ENCODE measurements at places on chromosomes 11 and 22.

DNA sequence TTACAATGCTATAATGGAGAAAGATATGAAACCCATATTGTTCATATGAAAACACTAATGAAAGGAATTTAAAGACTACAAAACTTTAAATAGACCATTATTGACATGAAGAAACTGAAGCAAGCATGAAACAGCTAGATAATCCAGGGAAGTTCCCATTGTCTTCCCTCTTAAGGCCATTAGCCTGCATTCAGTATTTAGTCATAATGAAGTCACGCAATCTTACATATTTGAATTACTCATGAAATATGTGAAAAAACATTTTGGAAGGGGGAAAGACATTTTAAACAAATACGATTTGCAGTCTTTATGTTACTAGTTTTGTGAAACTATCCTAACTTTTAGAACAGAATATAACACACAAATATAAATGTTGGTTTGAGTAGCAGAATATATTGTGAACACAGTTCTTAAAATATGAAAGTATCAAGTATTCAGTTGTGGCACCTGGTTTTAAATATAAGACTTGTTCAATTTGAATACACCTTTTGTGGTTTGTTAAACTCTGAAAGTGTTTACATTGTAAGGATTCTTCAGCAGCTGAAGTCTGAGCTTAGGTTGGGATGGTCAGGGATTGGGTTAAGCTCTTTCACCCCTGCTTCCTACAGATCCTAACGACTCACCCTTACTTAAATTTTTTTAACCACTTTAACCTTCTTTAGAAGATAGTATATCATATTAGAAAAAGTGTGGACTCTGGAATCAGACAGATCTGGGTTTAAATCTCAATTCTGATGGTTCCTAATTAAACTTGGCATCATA, 500.3 kb upstream of the TENM4 start:
- no peak for DNase-seq

GRCh38 chr11:67277231-67277961, 11.1 kb downstream of the GRK2 start:
- DNase-seq, result no peak

DNA sequence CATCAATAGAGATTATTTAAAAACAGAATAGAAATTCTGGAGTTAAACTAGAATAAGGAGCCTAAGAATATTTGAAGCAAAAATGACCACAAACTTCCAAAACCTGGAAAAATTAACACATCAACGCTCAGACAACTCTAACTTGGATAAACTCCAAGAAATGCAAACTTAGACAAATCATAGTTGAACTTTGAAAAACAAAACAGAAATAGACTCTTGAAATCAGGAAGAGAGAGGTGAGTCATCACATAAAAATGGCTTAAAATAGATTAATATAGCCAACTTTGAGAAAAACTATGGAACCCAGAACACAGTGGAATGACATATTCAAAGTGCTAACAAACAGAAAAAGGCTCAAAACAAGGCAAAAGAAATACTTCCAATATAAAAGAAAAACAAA, 974.2 kb downstream of the JRKL start:
- no peak for DNase-seq

GRCh38 chr11:83480811-83481210, 194.6 kb upstream of the CCDC90B start:
- DNase-seq, result no peak

DNA sequence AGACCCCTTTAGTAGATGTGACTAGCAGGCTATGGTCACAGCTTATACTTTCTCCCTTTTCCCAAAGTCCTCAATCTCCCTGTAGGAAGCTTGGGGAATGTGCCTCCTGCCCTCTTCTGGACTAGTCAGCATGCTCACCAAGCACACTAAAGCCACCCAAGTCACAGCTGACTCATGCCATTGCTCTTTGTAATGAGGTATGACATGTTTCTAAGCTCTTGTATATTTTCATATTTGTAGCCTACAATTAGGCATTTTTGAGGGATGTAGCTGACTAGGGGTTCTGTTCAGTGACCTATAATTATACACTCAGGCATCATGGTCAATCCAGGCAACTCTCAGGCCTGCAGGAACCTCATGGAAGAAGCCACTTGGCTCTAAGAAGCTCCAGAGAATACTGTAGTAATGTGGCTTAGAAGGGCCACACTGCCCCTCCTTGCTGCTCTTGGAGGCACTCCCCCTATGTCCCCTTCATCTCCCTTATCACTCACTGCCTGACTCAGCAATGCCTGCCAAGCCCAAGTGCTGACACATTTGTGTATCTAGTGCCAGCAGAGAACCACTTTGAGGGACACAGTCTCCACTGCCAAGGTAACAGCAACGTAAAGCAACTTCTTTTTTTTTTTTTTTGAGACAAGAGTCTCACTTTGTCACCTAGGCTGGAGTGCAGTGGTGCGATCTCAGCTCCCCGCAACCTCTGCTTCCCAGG, 86.2 kb downstream of the RPL27A start:
- peak; percentile 55 for DNase-seq

- no peak for DNase-seq
Measured at GRCh38 chr22:24225044-24225601, 19.8 kb downstream of the GGT5 start.

Data from Caco-2 (cell line).